CD4-positive, alpha-beta T cell treated with Interleukin-1 beta for 1 hour (primary cell): ENCODE measurements at places on chromosomes 3 and 15.

DNA sequence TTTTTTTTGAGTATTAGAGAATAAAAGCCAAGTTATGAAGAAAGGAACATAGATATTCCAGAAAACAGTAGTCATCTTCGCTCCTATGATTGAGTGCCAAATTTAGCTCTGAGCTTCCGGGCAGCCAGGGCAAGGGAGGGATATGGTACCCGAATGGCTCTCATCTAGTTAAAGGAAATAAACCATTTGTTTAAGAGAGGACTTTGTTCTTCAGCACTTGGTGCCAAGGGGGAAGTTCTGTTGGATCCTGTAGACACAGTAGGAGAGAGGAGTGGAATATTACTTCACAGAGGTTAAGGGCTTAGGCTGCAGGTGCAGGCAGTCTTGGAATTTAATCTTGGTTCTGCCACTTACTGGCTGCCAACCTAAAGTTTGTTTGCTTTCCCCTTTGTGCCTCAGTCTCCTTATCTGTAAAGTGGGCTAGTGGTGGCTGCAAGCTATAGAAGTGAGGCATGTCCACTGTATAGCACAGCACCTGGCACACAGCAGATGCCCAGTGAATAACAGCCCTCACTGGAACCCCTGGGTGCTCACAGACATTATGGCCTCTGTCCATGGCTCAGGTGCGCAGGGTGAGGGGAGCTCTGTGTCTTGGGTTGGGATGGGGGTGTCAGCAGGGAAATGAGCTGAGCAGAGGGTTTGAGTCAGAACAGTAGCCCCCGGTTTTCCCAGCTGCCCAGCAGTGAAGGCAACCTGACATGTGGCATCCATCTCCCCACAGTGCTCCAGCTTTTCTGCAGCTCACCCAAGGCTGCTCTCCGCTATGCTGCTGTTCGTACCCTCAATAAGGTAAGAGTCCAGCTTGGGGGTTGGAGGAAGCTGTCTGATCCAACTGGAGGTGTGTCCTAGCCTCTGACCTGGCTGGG, 10.4 kb downstream of the COPG1 start:
- DNase-seq: no peak

GRCh38 chr3:129773691-129774663, 119.5 kb downstream of the TMCC1 start:
- no peak for DNase-seq

DNA sequence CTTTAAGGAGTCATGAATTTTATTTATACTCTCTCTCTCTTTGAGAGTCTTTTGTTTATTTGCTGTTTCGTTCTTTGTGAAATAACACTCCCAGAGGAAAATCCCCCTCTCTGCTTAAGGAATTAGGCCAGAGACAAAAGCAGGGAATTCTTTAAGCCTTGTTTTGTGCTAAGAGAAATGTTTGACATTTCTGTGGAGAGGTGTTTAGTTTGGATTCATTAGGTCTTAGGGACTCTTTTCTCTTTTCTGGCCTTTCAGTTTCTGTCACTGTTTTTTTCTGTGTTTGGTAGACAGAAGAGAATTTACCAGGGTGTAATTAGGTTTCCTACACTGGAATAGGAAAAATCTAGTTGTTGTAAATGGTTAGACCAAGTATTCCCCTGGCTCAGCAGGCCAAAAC, 241.8 kb upstream of the NR2F2 start:
- DNase-seq: no peak

DNA sequence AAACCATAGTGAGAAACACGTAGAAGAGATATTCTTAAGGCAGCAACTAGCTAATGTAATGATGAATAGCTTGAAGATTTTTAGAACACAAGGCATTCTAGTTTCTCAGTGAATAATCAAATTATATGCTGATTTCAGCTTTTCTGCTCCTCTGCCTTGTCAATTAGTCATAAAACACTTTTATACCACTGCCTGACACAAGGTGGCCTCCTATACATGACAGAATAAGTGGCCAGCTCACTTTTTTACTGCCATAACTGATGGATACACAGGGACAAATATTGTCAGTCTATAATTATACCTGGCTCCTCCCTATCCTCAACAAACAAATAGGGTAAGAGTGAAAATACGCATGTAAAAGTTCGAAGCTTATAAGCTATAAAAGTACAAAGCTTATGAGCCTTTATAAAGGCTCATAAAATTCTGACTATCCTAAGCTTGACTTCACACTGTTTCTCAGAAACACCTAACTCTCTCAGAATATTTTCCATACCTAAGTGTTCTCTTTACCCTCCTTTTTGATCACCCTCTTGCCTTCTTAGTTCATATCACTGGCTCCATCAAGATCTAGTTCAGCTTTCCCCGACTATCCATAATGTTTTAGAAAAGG, 81.6 kb downstream of the HERC1 start:
- DNase-seq: peak; percentile 34

DNA sequence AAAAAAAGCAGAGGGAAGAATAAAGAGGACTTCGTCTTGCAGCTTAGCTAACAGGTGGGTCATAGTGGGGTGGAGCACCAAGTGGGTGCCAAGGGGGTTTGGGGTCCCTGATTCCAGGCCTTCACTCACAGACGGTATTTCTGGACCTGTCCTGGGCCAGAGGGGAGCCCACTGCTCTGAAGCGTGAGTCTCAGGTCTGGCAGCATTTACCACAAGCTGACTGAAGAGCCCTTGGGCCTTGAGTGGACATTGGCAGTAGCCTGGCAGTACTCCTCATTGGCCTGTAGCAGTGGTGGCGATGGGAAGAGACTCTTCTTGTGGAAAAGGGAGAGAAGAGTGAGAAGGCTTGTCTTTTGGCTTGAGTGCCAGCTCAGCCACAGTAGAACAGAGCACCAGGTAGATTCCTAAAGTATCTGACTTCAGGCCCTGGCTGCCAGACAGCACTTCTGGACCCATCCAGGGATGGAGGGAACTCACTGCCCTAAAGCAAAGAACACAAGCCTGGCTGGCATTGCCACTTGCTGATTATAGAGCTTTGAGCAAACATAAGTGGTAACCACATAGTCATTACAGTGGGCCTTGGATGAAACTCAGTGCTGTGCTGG, 72.9 kb downstream of the GLDN start:
- no peak for DNase-seq

DNA sequence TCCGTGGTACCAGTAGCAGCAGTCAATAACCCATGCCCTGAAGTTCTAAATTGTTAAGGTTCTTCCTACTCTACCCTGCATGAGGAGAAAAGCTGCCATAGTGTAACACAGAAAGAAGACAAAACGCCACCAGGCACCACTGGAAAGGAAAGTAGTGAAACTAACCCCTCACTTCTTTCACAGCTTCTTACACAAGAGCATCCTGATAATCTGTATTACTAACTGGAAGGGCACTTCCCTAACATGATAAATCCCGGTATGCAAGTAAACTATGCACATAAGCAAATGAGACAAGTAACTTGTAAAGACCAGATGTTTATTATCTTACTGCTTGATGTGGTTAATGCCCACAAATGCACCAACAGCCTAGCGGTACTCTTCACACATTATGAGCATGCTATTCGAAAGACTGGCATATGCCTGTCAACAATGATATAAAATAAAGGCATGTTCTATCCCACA, 141.3 kb downstream of the ADAM10 start:
- no peak for DNase-seq
